ENCODE measurements at places on chromosomes 3 and 15.

DNA sequence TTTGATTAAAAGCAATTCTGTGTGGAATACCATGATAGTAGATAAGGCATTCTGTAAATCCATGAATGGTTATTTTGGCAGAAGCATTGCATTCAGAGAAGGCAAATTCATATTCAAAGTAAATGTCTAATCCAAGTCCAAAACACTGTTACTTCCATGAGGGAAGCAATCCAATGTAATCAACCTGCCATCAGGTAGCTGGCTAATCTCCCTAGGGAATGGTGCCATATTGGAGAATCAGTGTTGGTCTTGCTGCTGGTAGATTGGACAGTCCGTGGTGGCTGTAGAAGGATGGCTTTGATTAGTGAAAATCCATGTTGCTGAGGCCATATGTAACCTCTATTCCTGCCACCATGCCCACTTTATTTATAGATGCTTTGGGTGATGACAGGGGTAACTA is 72.1 kb upstream of the TNIK start:
- no peak for DNase-seq

GRCh38 chr15:95922431-95922830 is 408.1 kb upstream of the NR2F2 start:
- no peak for DNase-seq

DNA sequence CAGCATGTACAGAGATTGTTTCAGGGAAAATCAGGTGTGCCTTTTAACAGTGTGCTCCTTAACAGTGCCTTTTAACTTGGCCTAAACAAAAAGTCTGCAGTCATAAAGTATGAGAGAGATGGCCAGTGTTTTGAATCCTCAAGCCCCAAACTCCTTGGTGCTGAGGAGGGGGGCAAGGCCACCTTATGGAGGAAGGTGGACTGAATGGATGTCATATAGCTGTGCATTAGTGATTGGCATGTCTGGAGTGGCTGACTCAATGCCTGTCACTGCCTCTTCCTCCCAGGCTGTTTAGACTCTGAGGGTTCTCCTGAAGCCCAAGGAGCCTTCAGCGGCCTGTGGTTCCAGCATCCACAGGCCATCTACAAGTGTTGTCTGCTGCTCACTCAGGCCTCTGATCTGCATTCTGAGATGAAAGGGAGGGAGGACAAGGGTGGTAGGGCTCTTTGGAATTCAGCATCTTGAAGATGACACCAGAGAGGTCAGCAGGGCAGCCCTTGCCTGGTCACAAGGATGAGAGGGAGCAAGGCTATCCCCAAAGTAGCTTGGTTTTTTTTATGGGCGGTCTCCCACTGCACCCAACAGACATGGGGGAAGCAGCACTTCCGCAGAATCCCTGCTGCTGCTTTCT is 1.5 kb downstream of the FOXL2NB start:
- no peak for DNase-seq

DNA sequence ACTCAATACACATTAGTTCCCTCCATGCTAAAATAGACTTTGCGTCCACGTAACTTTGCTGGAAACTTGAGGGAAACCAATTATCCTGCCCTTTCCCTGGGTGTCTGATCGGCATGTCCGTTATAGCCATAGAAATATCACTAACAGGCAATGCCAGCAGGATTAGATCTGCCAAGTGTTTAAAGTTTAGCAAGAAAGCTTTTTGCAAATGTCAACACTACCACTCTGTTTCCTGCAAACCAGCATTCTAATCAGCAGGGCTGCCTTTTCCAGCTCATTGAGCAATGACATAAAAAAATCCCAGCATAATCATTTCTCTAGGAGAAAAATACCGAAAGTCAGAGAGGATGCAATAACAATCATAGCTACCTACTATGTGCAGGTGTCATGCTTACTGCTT is 60.9 kb downstream of the NOX5 start:
- no peak for DNase-seq

GRCh38 chr3:70507486-70507885 is 195.0 kb upstream of the MDFIC2 start:
- no peak for DNase-seq

GRCh38 chr15:55535436-55535835 is 27.4 kb upstream of the DNAAF4 start:
- DNase-seq: no peak

DNA sequence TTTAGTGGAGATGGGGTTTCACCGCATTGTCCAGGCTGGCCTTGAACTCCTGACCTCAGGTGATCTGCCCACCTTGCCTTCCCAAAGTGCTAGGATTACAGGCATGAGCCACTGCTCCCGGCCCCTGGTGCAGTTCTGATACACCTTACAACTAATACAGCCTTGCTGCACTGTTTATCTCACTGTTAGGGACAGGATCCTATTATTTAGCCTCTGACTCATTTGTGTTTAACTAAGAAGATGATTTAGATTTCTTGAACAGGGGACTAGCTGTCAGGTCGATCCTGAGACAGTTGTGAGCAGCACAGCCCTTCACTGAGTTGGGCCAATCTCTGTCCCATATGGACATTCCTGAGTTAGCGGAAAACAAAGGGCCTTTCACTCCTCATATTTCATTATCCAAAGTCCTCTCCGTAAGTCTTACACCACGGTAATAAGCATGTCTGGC is 19.2 kb downstream of the GYG1 start:
- DNase-seq: no peak

DNA sequence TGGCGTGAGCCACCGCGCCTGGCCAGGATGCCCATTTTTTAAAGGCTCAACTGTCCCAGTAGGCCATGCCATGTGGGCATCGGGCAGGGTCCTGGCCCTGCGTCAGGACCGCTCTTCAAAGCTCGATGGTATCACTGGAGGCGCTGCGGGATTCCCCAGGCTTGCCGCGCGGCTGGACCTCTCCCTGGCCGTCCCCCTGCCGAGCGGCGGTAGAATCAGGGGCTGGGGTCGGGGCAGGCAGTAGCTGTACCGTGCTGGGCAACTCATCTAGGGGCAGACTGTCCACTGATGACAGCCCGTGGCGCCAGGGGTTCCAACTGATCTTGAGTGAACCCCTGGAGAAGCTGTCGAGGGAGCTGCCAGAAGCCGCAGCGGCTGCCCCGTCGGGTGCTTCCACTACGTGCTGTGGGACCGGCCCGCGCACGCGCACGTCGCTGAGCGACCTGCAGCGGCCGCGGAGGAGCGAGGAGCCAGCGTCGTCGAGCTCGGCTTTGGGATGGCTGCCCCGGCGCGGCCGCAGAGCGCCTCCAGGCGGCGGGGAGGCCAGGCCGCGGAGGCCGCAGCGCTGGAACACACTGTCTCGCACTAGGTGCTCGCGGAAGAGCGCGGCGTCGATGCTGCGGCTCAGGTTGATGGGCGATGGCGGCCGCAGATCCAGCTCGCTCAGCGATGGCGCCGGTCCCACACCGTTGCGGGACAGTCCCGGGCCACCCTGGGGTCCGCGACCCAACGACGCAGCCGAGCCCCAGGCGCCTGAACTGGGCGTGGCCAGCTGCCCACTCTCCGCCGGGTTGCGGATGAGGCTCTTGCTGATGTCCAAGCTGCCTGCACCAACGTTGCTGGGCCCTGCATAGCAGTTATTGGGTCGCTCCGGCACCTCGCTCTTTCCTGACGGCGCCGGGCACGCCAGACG is 5.8 kb downstream of the PRRT3 start:
- peak; percentile 77 for DNase-seq

DNA sequence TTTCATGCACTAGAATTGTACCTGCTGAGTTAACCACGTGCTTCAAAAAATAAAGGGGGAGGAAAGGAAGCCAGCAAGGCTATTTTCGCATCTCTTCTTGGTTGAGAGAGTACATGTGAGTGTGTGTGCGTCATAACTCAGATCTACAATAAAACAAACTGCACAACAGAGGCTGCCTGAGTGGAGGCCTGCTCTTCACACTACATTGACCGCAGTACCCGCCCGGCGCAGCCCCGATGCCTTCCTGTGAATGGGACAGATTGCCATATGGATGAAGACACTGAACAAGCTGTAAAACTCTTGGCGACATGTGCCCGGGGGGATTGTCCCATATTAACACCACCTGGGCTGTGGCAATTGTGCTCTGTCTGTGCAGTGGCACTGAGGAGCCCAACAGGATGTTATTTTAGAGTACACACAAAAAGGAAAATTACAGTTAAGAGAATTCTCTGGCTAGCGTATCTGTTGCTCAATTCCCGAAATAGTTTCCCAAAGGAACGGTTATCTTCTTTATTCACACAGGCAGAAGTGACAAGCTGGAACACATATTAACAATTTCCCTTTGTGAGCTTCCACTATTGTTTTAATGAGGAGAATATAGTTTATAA is 551.5 kb downstream of the FOXP1 start:
- DNase-seq: no peak

DNA sequence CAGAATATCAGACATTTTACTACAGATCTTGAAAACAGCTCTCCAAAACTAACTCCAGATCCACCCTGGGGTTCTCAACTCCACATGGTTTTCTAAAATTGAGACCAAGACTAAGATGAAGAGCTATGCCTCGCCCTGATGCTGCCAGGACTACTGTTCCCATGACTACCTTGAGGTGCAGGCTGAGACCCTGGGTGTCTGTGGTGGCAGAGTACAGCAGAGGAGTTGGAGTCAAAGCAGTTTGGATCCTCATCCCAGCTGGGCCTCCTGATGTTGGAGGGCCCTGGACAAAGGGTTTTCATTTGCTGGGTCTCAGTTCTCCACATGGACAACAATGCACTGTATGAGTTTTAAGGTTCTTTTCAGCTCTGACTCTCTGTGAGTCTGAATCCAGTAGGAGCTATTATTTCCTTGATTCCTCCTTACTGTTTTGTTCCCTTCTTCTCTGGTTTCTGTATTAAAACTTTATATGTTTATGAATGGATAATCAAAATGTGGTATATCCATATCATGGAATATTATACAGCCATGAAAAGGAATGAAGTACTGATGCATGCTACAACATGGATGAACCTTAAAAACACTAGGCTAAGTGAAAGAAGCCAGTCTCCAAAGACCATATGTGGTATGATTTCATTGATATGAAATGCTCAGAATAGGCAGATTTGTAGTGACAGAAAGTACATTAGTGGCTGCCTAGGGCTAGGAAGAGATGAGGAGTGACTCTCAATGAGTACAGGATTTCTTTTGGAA is 93.0 kb downstream of the CPN2 start:
- DNase-seq: no peak

All from brain pericyte (primary cell).